Non-pigmented ciliary epithelial cell (primary cell): ENCODE measurements at places on chromosomes 16 and 17.
A peak's percentile ranks its signal among the peaks of the same experiment; 100 is the strongest.

DNA sequence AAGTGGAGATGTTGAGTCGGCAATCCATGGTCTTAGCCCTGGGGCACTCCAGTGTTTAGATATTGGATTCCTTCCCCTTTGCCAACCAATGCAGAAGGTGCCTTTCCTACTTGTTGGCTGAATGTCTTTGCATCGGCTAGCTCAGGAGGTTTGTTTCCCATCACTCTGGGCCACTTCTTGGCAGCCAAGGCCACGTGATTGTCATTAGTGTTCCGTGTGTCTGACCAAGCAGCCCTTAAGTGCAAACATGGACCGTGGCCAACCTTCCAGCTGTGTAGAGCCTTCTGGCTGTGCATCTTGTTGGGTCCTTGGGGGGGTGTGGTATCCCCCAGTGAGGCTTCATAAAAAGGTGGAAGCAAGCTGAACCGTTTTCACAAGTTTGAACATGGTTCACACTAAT is 66.0 kb downstream of the GNAO1 start:
- no peak for DNase-seq

GRCh38 chr17:27384726-27385125 is 71.5 kb upstream of the KSR1 start:
- no peak for DNase-seq

DNA sequence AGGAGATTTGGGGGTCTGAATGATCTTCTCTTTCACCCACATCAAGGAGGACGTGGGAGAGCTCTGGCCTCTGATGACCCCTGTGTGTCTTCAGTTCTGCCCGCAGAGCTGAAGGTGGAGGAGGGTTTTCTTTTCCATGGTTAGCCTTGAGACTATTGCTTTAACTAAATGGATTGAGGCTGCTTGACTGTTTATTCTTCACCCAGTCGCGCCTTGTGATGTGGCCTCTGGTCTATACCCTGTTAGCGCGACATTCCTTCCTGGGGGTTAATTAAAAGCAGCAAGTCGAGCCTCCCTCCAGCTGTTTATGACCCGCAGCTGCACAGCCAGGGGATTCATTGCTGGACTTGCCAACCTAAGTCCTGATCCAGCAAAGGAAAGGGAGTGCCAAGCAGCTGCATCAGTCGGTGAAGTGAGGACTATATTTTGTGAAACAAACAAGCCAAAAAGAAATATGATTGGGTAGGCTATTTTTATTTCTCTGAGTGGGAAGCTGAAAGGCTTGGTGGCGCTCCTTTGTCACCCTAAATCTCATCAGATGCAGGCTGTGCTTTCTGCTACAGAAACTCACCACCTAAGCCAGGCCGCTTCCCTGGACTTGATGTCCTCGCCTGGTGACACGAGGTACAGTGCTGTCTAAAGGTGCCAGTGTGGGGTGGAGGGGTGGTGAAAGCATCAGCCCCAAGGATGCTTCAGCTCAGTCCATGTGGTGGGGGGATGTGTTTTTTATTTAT is 11.0 kb upstream of the SEC14L1 start:
- DNase-seq: no peak

DNA sequence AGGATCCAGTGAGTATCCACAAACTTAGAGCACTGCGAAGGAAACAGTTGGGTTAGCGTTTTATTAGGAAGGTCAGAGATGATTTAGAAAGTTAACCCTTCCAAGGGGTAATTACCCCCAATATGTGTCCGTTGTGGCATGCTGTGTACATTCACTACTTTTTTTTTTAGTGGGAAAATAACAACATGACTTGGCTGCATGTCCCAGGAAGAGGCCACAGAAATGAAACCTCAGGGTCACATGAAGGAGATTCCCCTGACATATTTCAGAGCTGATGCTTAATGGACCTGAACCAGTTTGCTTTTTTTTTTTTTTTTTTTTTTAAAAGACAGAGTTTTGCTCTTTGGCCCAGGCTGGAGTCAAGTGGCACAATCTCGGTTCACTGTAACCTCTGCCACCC is 167.5 kb downstream of the PRKCA start:
- DNase-seq: no peak

DNA sequence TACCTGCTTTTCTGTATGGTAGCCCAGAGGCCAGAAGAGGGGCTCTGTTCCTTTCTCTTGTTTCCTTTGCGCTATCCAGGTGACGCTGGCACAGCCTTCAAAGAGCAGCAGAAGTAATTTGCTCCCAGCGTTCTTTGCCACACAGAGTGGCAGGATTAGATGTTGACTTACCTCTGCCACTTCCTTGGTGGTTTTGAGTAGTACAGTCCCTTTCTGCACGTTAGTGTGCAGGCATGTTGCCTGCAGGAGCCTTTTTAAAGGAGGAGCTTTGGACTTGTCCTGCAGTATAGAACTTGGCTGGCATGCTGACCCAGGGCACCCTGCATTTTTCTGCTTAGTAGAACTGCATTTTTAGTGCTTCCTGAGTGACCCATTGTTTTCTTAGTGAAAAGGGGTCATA is at the start of gene ABCC11:
Gene ABCC11, minus strand, starts transcription at position 229 of the 400 bp plus-strand sequence. CDS start 15,618 bp downstream, outside the sequence.
- no peak for DNase-seq

DNA sequence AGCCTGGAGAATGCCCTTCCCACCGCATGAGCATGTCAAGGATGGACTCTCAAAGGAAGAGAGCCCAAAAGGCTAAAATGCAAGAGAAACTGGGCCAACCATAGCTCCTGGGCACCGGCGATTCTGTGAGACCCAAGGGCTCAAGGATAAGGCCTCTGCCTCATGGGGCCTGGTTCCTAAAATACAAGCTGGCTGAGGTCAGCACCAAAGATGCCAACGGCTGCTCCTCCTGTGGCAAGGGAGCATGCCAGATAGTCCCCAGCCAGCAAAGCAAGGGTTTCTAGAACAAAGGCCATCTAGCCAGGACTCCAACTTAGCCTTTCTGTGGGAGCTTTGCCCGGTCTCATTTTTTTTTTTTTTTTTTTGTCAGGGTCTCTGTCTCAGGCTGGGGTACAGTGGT is 20.1 kb downstream of the GPRC5B start:
- no peak for DNase-seq

GRCh38 chr17:72562615-72563188 is 441.9 kb downstream of the SOX9 start:
- no peak for DNase-seq

- DNase-seq: no peak
These were observed 206.7 kb downstream of the CDH13 start for GRCh38 chr16:82833378-82833993.

DNA sequence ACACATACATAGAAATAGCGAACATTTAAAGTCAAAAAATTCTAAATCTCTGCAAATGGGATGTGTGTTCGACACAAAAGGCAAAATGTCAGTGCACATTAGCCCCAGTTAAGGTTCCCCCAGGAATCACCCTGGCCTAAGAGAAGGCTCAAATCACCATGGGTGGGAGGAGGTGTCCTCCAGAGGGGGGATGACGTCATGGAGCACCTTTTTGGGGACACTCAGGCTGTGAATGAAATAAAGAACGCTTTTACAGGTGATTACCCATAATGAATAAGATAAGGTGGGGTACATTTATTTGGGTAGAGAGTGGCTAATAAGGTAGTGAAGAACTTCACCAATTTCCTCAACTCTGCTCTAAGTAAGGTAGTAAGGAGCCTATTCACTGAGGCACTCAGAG is 26.4 kb downstream of the WNT3 start:
- DNase-seq: no peak

- DNase-seq: no peak
These were observed 1.2 kb downstream of the ARHGEF15 start for GRCh38 chr17:8311131-8311790.

DNA sequence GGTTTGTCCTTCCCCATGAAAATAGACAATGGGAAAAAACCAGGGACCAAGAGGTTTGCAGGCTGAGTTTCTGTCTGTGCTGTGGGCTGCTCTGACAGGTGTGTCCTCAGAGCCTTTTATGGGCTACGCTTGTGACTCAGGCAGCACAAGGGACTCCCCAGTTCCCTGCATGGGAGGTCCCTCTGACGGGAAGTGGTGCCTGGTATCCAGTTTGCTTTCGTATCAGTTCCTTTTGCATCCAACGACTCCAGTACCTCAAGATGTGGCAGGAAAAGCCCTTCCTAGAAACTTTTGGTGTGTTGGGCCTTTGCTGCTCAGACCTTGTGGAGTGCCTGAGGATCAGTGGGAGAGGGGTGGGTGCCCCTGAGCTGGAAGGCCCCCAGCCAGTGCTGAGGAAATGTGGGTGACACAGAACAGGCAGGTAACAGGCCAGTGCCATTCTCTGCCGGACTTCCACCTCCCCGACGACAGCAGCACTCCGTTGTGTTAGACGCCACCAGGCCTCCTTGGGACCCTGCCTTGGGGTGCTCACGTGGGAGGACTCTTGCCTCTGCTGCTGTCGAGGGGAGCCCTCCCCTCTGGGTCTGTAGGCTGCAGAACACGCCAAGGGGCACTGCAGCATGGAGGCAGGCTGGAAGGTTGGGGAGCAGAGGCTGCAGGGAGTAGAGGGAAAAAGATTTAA is 38.4 kb upstream of the IRF8 start:
- no peak for DNase-seq

GRCh38 chr17:59466946-59467801 is 98.2 kb upstream of the DHX40 start:
- DNase-seq: no peak

DNA sequence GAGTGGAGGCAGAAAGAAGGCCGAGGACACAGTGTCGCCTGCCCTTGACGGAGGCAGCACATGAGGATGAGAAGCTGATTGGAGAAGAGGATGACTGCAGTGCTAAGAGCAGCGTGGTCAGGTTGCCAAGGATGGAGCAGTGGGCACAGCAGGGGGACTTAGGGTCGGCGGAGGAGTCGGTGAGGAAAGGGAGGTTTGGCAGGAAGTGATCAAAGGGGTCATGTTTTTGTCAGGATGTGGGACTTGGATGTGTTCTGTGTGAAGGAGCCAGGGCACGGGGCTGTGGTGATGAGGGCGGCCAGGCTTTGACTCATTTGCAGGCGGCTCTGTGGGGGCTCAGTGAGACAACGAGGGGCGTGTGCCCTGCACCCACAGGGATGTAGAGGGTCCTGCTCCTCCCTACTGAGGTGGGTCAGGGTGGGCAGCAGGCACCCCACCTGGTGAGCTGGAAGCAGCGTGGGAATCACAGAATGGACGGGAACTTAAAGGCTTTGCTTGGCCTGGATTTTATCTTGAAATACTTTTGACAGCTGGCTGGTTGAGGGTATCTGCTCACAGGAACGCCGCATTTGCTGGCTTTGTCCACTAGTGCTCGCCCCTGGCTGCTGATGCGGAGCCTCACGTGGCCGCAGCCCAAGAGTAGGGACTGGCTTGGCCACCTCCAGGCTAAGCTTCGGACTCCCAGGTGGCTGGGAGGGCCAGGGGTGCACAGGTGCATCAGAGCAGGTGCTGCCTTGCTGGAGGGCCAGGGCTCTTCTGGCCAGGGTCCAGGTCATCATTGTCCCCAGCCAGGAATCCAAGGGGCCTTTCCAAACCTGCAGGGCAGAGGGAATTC is 6.0 kb downstream of the MPG start:
- no peak for DNase-seq

- no peak for DNase-seq
These were observed 32.8 kb downstream of the TANC2 start for GRCh38 chr17:62998665-62999393.

GRCh38 chr16:56109205-56109604 is 82.1 kb upstream of the GNAO1 start:
- DNase-seq: no peak

GRCh38 chr17:78341559-78342448 is 18.1 kb downstream of the SOCS3 start:
- DNase-seq: no peak

GRCh38 chr16:154217-155030 is 2.0 kb downstream of the HBZ start:
- DNase-seq: no peak

DNA sequence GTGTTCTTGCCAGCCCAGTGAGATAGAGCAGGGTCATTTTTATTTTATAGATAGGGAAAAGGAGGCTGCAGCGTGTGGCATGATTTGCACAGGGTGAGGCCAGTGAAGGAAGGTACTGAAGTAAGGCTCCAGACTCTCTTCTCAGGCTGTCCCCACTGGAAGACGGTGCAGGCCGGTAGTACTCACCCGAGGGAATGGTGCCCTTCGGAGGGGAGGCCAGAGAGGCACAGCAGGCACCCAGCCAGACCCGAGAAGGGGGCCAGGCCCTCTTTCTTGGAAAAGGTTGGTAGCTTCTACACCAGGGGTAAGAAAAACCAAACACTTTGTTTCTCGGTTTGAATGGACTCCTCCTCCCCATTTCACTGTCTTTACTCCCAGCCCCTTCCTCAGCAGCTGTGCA is 288 bp downstream of the ANKRD40CL start:
- DNase-seq: no peak

DNA sequence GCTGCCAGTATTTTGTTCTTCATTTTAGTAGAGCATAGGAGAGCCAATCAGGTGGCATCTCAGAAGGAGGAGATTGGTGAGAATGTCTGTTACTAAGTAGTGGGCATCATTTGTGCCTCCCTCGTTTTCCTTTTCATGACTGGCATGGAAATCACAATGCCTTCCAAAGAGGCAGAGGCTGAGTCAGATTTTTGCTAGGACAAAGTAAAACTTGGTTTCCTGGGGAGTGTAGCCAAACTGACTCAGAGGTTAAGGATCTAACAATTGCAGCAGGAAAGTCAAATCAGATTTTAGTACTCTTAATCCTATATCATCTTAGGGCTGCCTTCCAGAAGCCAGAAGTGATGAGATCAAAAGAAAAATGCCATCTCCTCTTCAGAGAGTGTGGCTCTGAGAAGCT is 138.7 kb downstream of the ANKFN1 start:
- DNase-seq: peak; percentile 18

- DNase-seq: no peak
These were observed 491.0 kb upstream of the CDH5 start for GRCh38 chr16:65875381-65876055.

DNA sequence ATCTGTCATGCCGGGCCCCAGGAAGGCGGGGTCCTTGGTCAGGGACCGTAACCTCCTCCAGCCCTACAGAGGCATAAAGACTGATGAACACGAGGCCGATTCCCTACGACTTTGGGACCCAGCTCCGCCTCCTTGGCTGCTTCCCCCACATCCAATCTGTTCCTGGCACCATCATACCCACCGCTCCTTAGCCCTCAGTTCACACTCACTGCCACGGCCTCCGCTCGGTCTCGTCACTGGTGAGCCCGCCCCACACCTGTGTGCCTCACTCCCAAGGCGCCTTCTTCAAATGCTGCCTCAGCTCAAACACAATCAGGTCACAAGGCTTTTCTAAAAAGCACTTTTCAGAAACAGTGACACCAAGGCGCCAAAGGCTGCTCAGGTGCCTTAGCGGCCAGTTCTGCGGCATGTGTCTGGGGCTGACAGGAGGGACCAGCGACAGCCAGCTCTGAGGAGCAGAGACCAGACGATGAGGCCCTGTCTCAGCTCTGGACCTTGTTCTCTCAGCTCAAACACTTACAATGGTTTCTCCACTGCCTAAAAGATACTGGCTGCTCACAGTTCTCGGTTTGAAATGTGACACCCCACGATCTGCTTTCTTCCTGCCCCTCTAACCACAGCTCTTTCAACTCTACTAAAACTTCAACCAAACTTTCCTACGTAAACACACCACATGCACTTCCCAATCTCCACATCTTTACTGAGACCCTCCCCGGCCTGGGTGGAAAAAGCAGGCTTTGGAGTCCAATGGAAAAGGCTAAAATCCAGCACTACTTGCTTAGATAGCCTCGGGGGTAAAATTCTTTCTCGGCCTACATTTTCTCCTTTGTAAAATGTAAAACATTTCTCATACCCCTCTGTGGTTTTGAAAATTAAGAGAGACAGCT is 33.2 kb downstream of the CYB5D2 start:
- peak; percentile 32 for DNase-seq

- DNase-seq: no peak
These were observed 932 bp upstream of the MYBBP1A start for GRCh38 chr17:4555873-4556759.
